T-helper 2 cell (primary cell): ENCODE measurements at places on chromosomes 13 and 19.

- DNase-seq, result no peak
These were observed 201.8 kb downstream of the LHFPL6 start for GRCh38 chr13:39401046-39401705.

GRCh38 chr19:36059180-36059910 lies 4.6 kb downstream of the WDR62 start:
- DNase-seq, result no peak

- peak; percentile 78 for DNase-seq
These were observed at the start of gene DNAJB1 for GRCh38 chr19:14517840-14518505. TSS of gene DNAJB1 (minus strand) at chr19:14518397. CDS start at chr19:14518349, 48 bp downstream.

- no peak for DNase-seq
These were observed 108.0 kb downstream of the DNAJC3 start for GRCh38 chr13:95784900-95785290.

- DNase-seq, result no peak
These were observed 110.0 kb upstream of the FBXL3 start for GRCh38 chr13:77136902-77137420.

DNA sequence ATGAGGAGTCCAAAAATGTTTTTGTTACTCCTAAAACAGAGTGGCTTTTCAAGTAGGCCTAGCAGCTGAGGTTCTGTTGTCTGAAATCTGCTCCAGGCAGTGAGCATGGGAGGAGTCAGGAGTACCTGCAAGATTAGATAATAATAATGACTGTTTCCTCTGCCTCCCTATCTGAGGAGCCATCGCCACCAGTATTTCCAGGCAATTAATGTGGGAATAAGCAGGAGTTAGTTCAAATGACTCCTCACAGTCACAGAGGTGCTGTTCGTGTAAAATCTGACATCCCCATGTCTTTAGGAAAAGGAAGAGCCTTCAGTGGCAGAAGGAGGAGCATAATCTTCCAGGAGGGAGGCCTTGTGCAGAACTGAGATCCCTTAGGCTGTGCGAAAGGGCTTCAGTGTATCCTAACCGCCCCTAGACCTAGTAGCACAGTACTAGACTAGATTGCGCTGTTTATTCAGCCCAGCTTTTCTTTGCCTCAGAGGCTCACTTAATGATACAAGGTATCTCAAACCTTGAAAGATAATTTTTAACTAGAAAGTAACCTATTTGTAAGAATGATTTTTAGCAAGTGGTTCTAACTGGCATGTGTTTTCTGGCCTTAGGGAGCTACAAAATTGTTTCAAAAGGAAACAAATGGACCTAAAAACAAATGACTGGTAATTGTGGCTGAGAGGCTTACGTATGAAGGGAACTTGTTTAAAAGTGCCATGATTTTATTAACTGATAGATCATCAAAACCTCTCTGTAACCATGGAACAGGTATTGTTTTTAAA lies 49.0 kb downstream of the FREM2 start:
- DNase-seq, result no peak

DNA sequence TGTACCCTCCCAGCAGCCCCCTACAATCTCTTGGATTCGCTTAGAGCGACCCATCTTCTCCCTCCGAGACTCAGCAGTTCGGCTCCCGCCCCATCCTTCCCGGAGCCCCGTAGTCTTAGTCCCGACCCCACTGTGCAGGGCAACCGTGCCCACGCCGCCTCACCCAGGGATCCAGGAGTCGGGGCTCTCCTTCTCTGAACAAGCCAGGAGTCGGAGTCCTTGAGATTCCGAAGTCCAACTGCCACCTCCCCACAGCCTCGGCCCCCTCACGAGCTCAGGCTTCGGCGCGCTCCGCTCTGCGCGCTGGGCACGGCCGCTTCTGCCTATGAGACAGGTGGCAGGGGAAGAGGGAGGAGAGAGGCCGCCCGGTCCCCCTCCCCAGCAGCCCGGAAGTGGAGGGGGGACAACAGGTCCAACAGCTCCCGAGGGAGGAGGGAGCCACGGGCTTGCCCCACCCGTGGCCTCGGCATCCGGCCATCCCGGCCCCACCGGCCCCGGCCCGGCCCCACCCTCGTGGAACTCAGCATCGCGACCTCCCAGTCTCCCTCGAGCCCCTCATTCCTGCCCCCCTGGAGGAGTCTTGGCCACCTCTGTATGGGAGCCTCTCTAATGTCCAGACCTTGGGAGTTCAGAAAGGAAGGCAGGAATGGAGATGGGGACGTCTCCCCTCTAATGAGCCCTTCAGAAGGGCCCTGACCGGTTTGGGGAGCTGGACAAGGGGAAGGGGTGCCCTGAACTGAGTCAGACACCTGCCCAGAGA lies at the start of gene PHLDB3:
Gene PHLDB3, minus strand, starts transcription at position 321 of the 760 bp plus-strand sequence. CDS start 628 bp downstream, outside the sequence.
- DNase-seq, result peak; percentile 22

DNA sequence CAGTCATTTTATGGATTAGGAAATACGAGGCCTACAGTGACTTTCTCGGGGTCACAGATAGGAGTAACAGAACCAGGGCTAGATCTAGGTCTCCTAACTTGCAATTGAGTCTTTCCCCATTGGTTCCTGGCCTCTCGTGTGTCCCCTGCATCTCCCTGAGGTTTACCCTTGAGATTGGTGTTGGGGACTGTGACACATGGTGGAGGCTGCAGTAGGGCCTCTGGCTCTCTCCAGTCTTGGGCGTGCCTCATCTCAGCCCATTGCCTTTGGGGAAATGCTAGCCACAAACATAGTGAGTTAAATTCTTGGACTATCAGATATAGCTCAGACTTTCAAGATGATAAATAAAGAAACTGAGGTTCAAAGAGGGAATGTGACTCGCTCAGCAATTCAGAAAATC lies 212.1 kb downstream of the KCNRG start:
- DNase-seq, result no peak

- DNase-seq, result no peak
These were observed 27.5 kb downstream of the DPRX start for GRCh38 chr19:53659292-53659691.

GRCh38 chr19:1491114-1491848 lies at the start of gene REEP6:
TSS of gene REEP6 (plus strand) at chr19:1491181. CDS start at chr19:1491270, 89 bp downstream.
- DNase-seq, result no peak

- no peak for DNase-seq
These were observed 3.0 kb upstream of the TNNT1 start for GRCh38 chr19:55152017-55152416.

GRCh38 chr19:48646001-48646721 lies at the start of gene CA11:
TSS of gene CA11 (minus strand) at chr19:48646187. CDS start at chr19:48645632, 555 bp downstream.
- peak; percentile 92 for DNase-seq

GRCh38 chr13:30022256-30022655 lies 171.8 kb upstream of the UBL3 start:
- DNase-seq, result no peak

GRCh38 chr13:79989217-79989661 lies 351.7 kb downstream of the SPRY2 start:
- DNase-seq, result no peak

GRCh38 chr13:44355621-44356020 lies 18.0 kb upstream of the SERP2 start:
- no peak for DNase-seq

GRCh38 chr13:20124303-20124702 lies 36.5 kb downstream of the GJA3 start:
- DNase-seq, result no peak

GRCh38 chr13:60765700-60766411 lies 368.8 kb downstream of the TDRD3 start:
- no peak for DNase-seq

GRCh38 chr19:45882652-45883585 lies 3.0 kb downstream of the IRF2BP1 start:
- peak; percentile 65 for DNase-seq

DNA sequence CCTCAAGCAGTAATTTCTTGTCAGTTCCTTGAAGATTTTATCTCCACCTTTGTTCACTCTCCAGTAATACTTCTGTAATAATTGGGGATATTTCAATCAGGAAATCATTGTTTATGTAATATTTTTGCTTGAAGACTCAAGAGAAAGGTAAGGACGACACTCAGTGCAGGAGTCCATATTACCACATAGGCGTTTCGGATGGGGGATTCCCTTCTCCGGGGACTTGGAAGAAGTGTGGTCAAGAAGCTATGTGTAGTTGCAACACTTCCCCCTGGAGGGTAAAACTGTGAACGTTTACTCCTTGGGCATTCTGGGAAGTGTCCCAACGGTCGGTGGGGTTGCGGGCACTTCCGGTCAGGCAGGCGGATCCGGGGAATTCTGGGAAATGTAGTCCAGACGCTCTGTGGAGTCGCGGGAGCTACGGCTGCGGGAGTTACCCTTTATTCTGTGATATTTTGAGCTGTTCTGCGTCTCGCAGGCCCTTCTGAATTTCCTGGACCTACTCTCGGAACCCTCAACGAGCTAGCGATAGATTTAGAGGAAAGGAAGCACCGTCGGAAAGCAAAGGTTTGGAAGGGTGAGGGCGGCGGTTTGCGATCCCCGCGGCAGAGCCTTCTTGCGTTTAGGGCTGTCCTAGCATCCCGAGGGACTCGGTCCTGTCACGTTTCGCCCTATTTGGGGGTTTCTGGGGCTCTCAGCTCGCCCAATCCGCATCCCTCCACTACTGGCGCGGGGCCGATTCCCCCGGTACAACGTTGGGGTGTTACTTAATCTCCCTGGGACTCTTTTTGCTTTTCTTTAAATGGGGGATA lies at the start of gene ZNF221:
Gene ZNF221, plus strand, starts transcription at position 395 of the 812 bp plus-strand sequence. CDS start 11,499 bp downstream, outside the sequence.
- peak; percentile 9 for DNase-seq

GRCh38 chr13:66501181-66501580 lies 729.0 kb downstream of the PCDH9 start:
- no peak for DNase-seq

DNA sequence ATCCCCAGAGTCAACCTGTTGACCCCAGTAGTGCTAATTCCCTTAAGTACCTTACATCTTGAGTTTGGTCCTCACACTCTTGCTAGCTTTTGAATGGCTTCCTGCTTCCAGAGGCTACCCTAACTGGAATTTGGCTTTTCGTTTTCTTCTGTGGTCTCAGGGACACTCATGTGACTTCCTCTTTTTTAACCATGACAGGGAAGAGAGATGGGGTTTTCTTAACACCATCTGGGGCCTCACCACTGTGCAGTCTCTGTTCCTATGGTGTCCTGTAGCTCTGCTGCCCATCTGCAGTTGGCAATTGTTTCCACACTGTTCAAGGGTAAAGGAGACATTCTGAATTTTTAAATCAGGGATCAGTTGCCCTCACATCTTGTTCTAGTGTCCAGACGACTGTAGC lies 66.7 kb downstream of the SLC10A2 start:
- no peak for DNase-seq

DNA sequence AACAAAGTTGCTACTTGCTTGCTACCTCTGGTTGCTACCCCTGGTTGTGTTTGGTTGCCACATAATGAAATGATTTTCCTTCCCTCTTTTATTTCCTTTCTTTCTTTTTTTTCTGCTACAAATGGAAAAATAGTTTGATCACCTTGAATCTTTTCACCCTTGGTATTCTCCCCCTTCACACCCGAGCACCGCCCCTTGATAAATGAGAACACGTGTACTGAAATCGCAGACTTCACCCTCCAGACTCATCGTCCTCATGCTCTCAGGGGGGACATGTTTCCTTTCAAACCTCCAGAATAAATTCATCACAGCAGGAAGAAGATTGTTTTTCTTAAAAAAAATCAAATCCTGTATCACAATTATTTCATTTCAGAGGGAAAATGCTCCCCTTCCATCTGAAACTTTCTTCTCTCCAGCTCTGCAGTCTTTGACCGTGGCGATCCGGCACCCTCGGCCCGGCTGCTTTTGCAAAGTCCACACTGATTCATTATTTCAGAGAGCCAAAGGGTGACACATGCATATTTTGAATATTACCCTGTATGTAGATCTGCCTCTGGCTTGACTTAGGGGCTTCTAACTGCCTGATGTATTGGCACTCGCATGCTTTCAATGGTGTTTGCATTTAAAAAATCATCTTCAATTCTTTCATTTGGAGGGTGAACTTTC lies 222.6 kb upstream of the MAB21L1 start:
- DNase-seq, result no peak

GRCh38 chr19:1901940-1902404 lies 3.2 kb upstream of the ADAT3 start:
- no peak for DNase-seq

DNA sequence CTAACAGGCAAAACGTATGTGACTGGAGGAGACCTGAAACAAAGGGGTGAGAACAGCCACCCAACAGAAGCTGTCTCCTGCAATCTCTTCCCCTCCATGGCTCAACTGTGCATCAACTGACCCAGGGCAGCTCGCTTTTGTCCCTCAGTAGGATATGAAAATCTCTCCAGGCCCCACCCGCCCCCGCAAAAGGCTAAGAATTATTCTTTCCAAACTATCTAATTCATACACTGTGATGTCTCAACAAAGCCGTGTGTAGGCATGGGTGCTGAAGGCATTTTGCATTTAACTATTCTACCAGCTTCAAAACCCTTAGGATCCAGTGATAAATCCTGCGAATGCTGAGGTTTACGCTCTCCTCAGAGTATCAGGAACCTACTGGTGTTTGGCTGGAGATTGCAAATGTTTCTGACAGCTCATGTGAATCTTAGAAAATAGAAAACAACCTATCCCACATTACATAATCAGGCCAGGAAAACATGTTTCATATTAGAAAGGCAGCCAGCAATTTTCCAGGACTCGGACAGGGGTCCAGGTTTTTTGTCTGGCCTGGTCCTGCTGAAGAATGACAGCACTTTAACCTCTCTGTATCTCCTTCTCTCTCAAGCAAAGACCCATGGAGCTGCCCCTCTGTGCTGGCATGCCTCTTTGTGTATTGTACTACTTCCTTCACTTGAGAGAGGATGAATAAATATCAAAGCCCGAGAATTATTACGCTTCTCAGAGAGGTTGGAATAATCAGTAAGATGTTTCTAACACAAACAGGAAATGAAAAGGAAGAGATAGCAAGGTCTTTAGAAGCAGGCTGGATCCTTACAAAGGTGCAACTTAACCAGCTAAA lies 17.3 kb downstream of the DHRS12 start:
- DNase-seq, result no peak

DNA sequence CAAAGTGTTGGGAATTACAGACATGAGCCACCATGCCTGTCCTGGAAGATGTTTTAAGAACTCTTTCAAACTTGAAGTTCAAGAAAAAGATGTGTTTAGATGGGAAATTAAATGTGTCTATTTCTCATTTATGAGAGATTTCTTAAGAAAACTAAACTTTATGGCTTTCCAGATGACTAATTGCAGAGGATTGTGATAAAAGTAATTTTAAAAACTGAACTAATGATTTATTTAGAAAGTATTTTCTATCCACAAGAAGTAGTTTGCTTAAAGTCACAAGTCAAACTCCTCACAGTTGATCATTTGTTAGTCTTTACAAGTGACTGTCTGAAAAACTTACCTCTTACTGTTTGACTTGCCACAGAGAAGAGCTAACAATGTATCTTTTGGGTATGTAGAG lies 89.6 kb upstream of the SPRY2 start:
- no peak for DNase-seq

- DNase-seq, result no peak
These were observed 60.1 kb downstream of the DCT start for GRCh38 chr13:94419304-94419924.

DNA sequence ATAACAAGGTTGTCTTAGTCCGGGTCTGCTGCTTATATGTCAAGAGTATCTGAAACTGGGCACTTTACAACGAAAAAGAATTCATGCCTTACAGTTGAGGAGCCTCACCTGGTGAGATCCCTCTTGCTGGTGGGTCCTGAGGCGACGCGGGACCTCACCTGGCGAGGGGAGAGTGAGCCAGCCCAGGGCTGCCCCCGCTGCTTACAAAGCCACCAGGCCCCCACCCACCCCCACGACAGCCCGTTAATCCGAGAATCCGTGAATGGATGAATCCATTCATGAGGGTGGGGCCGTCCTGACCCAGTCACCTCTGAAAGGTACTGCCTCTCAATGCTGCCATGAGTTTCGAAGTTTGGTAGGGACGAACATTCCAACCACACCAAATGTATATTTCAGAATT lies 54.0 kb upstream of the F7 start:
- no peak for DNase-seq

GRCh38 chr13:33341861-33342452 lies 56.4 kb upstream of the STARD13 start:
- DNase-seq, result no peak

- DNase-seq, result no peak
These were observed 8.8 kb downstream of the IGFL4 start for GRCh38 chr19:46031781-46032596.
